ENCODE measurements at places on chromosomes 5 and 9.

DNA sequence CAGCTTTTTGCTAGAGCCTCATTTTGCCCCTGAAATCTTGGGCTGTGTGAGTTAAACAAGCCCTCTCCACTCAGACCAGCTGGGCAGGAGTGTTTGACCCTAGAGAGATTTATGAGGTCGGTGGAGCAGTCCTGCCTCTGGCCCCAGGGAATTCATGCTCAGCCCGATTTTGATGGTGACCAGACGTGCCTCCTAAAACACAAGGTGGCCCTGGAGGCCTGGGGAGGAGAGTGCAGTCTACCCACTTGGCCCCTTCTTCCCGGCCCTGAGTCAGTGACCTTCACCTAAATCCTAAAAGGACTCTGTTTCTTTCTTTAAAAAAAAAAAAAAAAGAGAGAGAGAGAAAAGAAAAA, 86.6 kb upstream of the SAP30L start:
- H3K36me3 ChIP-seq: no peaks in the 10 kb centered on the region
- H3K4me1 ChIP-seq: no peaks in the 10 kb centered on the region
- H3K27ac ChIP-seq: no peak overlapping the region

DNA sequence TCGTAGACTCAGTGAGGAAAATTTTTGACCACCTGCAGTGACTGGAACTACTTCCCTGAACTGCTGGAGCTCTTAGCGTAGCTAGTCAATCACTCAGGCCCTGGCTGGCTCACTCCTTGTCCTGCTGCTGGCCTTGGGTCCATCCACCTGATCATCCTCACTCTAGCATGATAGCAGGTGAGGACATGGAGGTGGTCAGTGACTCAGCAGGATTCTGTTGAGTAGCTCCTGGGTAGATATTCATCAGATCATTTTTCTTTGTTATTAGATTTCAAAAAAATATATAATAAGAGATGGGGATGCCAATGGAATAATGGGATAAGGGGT, 25.0 kb upstream of the SEMA4D start:
- H3K27ac ChIP-seq: no peak overlapping the region
- H3K4me3 ChIP-seq: no peak overlapping the region
- H3K27me3 ChIP-seq: no peaks in the 10 kb centered on the region
- DNase-seq: no peak
- H3K4me1 ChIP-seq: peaks cover 18% of the 10 kb centered on the region
- H3K36me3 ChIP-seq: no peaks in the 10 kb centered on the region

- no peaks in the 10 kb centered on the region for H3K4me1 ChIP-seq
- H3K27me3 ChIP-seq: no peaks in the 10 kb centered on the region
- H3K36me3 ChIP-seq: no peaks in the 10 kb centered on the region
- H3K27ac ChIP-seq: no peak overlapping the region
Measured at GRCh38 chr5:133569347-133569746, 43.0 kb downstream of the FSTL4 start.

GRCh38 chr9:107976767-107977166, 487.2 kb upstream of the KLF4 start:
- H3K27me3 ChIP-seq: no peaks in the 10 kb centered on the region
- DNase-seq: peak; percentile 18
- H3K4me3 ChIP-seq: no peak overlapping the region
- no peaks in the 10 kb centered on the region for H3K4me1 ChIP-seq

- no peaks in the 10 kb centered on the region for H3K4me1 ChIP-seq
- H3K4me3 ChIP-seq: no peak overlapping the region
- no peak overlapping the region for H3K27ac ChIP-seq
- peak; percentile 24 for DNase-seq
Measured at GRCh38 chr5:62340392-62340791, 34.4 kb downstream of the KIF2A start.

DNA sequence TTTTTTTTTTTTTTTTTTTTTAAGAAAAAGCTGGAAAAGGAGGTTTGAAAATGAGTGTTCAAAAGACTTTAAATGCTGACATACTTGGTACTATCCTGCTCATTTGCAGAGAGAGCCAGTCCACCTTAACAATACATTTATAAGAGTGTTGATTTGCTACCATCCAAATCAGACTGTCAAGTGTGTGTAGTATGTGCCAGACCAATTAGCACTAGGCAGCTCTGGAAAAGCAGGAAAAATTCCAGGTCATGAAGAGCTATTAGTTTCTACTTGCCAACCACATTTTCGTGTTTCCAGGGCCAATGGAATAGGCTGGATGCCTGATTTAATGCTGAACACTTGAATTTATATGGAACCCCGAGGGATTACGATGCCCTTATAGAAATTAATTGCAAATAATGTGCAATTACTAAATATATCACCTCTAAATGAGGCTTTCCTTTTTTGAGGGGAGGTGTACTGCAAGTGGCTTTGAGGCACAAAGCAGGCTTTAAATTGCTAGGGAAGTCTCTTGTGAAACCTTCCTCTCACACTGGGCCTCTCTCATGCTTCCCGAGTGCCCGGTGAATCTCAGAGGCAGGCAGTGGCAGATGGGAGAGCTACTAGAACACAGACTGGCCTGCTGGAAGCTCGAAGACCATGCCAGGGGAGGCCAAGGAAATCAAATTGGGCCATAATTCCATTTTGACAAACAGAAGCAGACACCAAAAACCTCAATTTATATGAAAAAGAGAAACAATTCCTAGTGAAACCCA, 178.7 kb downstream of the PPP2R2B start:
- DNase-seq: no peak
- H3K27ac ChIP-seq: no peak overlapping the region
- no peaks in the 10 kb centered on the region for H3K36me3 ChIP-seq
- H3K27me3 ChIP-seq: no peaks in the 10 kb centered on the region
